Astrocyte of the spinal cord (primary cell): ENCODE measurements at places on chromosomes 7 and 10.

DNA sequence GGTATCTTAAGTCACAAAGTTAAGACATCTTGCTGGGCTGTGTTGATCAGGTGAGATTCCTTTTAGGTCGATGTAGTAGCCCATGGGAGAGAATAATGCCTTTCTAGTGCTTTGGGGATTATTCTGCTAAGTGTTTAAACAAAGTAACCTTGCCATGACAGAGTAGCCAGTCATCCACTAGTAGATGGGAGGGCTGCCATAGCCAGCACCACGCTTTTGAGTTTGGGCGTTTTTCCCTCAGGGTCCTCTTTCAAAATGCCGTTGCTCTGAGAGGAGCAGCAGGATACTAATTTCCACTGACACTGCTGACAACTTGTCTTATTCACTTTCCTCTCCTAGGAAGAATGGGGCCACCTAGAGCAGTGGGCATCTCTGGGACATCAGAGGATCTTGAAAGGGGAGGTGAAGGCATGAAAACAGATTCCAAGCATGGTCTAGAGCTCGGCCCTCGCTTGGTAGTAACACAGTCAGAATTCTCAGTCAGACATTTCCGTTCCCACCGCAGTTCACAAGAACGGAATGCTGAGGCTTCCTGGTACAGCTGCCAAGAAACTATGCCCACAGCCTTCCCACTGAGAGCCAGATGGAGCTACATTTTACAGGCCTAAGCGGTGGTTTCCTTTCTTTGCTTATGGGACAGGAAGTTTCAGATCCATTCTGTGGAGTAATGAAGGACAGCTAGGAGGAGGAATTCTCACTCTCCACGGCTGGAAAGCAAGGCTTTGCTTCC is 15.3 kb upstream of the RSU1 start:
- peak; percentile 96 for DNase-seq

GRCh38 chr7:106807474-106807873 is 57.6 kb upstream of the PIK3CG start:
- no peak for DNase-seq

- DNase-seq = no peak
Measured at GRCh38 chr7:124812764-124813163, 47.2 kb upstream of the GPR37 start.

GRCh38 chr7:39016609-39017008 is 38.9 kb downstream of the POU6F2 start:
- DNase-seq = no peak

DNA sequence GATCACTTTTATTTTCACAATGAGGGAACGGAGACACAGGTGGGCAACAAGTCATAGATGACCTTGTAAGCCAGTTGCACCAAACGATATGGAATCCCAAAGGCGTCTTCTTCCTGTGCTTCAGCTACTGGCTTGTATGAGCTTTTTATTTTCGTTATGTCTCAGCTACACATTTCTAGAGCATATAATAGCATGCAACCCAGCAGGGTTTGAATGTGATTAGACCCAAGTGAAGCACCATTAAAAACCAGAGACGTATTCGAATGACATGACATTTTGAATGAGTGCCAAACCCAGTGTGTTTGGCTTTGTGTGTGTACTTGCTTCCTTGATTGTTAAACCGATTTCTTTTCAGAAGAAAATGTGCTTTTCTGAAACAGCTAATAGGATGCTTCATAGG is 963.2 kb upstream of the CELF2 start:
- no peak for DNase-seq

GRCh38 chr10:97463363-97464132 is 17.6 kb downstream of the ZDHHC16 start:
- DNase-seq = peak; percentile 43

- DNase-seq = no peak
Measured at GRCh38 chr10:5433182-5433581, 20.8 kb downstream of the NET1 start.

GRCh38 chr10:120131183-120131582 is 238.7 kb downstream of the SEC23IP start:
- DNase-seq = peak; percentile 32

- DNase-seq = peak; percentile 30
Measured at GRCh38 chr7:94088560-94088959, 84.4 kb upstream of the BET1 start.

DNA sequence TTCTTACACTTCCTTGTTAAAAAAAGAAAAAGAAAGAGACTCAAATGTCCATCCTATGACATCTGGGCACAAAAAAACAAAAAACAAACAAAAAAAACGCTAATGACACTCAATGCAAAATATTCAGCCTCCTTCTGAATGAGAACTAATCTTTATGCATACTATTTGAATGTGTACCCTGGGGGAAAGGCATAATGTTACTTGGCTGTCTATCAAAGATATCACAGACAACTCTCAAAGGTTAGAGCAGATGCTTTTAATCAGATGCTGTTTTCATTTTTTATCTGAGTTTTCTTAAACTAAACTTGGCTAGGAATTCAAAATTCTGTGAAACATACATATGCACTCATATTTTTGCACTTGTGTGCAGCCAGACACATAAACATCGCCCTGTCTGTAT is 745.8 kb downstream of the CNTNAP2 start:
- no peak for DNase-seq

DNA sequence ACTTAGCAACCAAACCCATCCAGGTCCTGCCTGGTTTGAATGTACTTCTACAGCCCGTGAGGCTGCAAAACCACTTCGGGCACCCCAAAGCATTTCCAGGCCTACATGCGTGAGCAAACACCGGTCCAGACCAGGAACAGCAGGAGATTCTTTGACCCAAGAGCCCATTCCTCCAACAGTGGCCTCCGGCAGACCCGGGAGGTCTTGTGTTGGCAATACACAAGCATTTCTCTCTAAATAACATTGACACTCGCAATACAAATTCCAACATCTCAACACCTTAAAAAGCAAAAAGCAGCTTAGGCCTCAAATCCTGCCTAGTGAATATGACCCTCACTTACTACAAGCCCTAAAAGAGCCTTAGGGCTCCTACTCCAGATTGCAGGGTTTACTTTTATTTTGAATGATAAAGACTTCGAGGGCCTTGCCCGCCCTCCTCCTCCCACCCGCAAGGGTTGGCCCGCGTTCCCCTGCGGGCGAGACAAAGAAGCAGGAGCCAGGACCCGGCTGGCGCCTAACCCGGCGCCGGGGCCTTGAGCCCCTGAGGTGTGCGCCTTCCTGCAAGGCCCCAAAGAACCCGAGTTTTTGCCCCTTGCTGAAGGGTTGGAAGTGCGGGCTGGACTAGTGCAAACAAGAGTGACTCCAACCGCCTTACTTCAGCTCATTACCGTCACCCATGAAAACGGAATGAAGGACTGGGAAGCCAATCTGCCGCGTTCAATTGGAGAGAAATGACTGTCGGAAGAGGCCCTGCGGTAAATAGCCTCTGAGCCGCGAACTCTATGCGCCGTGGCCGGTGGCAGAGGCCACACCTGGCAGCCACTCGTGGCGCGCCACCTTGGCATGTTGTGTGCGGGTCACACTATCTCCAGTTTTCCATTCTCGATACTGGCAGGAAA is 3.4 kb upstream of the DLX6 start:
- no peak for DNase-seq

GRCh38 chr7:70698219-70698832 is 433.6 kb upstream of the GALNT17 start:
- DNase-seq = peak; percentile 72

- DNase-seq = peak; percentile 20
Measured at GRCh38 chr7:156889089-156889488, 3.9 kb downstream of the LMBR1 start.

- no peak for DNase-seq
Measured at GRCh38 chr7:3039787-3040186, 3.9 kb downstream of the CARD11 start.

- no peak for DNase-seq
Measured at GRCh38 chr7:153152801-153153422, 393.4 kb downstream of the ACTR3B start.

DNA sequence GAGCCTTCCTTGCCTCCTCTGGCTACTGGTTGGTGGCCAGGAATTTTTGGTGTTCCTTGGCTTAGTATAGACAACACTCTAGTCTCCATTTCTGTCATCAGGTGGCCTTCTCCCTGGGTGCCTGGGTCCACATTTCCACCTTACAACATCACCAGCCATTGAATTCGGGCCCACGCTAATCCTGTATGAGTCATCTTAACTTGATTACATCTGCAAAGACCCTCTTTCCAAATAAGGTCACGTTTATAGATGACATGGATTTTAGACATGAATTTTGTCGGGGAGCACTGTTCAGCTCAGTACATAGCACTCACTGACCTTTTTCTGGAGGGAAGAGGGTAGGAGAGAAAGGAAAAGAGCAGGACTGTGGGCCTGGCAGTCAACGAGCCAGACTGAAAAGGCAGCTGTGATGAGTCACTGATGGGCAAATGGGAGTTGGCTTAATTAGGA is 39.4 kb downstream of the MMRN2 start:
- DNase-seq = peak; percentile 25

DNA sequence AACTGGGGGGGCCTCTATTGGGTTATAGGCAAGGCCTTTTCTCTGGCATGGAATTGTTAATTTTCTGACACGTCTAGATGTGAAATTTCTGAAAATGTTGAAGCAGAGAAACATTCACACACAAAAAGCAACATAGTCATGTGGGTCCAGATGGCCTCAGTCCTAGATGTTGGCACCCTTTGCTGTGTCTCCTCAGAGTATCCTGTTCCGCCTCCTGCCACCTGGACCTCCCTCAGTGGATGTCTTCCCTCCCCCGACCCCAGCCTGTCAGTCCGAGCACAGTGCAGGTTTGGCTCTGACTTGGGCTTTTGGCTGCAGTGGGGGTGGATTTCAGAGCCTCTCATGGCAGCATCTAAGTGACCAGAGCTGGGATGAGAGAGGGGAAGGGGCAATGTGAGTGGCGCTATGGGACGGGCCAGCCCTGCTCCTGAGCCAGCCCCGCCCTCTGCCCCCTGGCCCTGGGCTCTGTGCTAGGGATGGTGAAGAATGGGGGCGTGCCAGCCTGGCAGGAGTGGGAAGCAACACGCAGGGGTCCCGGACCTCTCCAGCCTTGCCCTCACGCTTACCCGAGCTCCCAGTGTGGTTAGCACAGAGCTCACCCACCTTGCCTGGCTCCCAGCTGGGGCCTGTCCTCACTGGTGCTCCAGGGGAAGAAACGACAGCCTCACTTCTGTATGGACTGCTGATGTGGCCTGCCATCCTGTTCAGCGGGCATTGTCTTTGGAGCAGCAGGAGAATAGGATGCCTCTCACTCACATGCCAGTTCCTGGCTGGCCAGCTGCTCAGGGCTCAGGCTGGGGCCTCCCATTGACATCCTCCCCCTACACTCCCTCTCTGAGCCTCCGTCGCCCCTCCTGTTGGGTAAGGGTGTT is 6.2 kb downstream of the ATP6V0E2 start:
- no peak for DNase-seq

- no peak for DNase-seq
Measured at GRCh38 chr7:149733131-149733923, 40.1 kb downstream of the ZNF467 start.

DNA sequence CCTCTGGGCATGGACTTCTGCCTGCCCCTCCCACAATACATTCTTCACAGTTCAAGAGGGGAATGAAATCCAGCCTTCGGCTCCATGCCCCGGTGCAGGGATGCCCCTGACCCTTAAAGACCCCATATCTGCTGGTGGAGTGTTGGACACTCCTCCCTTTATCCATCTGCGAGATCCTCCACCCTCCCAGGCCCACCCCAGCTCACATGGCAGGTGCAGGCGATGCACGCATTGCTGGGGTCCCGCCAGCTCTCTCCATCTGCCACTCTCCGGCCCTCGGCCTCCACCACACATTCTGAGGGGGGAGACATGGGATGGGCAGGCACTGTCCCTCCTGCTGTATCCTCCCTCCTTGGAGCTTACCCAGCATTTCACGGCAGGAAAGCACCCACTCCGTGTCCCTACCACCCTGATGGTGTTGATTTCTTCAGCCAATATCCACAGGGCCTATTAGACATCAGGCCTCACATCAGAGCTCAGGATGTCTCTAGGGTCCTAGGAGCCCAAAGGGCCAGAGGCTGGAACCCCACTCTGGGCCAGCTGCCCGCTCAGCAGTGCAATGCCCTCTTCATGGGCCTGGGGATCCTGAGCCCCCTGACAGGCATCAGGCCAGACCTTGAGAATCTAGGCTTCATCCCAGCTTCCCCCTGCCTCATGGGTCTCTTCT is 18.3 kb downstream of the ATP6V1F start:
- DNase-seq = no peak

DNA sequence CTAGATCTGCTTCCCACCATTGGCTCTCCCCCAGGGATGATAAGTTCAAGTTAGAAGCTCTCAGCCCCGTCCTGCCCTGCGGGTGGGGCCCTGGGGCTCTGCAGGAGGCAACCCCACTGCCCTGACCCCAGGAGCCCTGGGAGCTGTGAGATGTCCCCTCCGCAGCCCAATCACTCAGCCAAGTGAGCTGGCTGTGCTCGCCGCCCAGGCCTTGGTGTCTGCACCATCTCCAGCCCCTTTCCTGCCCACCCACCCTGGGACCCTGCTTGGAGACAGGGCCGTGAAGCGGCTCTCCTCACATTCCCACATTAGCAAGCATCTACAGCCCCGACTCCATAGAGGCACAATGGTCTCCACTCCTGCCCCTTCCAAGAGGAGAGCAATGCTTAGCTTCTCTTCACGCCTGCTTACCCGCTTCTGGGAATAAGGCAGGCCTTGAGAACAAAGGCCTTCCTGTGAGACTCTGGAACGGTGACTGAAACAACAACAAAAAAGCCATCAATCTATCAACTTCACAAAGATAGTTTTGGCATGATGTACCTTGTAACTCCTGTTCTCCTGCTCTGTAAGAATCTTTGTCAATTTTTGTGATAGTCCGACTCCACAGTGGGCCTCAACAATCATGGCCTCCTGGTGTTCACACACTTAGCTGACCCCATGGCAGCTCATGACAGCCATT is 67.7 kb downstream of the FOXL3 start:
- DNase-seq = no peak

GRCh38 chr10:95355301-95355700 is 64.5 kb upstream of the PDLIM1 start:
- no peak for DNase-seq

- peak; percentile 49 for DNase-seq
Measured at GRCh38 chr7:12458520-12459131, 55.0 kb upstream of the VWDE start.

DNA sequence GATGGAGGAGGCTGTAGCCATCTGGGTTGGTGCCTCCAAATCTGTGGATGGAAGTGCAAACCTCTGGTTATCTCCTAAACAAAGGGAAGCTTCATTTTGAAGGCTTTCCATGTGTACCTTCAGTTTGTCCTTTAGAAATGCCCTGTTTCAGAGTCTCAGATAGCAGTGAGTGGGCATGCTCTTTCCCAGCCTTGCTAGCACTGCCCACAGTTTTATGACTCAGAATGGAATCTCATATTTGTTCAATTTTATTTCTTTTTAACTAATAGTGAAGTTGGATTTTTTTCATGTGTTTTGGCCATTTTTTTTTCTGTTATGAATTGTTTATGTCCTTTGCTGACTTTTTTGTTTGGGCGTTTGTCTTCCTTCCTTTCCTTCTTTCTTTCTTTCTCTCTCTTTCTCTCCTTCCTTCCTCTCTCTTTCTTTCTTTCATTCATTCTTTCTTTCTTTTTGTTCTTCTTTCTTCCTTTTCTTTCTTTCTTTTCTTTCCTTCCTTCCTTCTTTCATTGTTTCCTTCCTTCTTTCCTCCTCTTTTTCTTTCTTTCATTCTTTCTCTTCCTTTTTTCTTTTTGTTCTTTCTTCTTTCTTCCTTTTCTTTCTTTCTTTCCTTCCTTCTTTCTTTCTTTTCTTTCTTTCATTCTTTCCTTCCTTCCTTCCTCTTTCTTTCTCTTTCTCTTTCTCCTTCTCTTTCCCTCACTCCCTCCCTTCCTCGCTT is 25.6 kb downstream of the PRF1 start:
- DNase-seq = peak; percentile 47

GRCh38 chr10:105702211-105702610 is 1061.1 kb downstream of the SORCS3 start:
- DNase-seq = no peak
